ENCODE measurements at places on chromosomes 1 and 21.
A peak's percentile ranks its signal among the peaks of the same experiment; 100 is the strongest.

- DNase-seq: no peak
Measured at GRCh38 chr1:217924924-217925323, 293.8 kb downstream of the SPATA17 start.

DNA sequence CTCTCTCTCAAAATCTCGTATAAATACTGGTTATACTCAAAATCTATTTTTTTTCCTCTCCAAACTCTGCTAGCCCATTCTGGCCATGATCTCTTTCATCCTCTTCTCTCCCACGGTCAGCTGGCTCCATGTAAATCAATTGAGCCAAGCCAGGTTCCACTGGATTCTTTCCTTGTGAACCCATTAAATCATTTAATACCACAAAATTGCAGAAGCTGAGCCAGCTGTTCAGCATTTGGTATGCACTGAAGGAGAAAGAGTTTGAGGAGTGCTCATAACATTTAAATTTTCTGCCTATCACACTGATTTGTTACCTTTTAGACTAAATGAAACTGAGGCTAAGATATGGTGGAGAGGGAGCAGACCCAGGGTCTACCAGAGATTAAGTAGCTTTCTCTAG is 29.1 kb upstream of the TADA1 start:
- no peak for DNase-seq

- no peak for DNase-seq
Measured at GRCh38 chr1:75908717-75909152, 23.5 kb downstream of the ASB17 start.

DNA sequence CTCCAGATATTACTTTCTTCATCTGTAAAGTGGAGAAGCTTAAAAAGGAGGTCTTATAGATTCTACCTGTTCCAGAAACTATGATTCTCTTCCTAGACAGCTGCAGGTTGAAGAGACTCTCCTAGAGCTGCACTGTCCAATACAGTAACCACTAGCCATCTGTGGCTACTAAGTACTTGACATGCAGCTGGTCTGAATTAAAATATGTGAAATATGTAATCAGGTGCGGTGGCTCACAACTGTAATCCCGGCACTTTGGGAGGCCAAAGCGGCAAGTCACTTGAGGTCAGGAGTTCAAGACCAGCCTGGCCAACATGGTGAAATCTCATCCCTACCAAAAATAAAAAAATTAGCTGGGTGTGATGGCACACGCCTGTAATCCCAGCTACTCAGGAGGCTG is 15.8 kb downstream of the APP start:
- no peak for DNase-seq

DNA sequence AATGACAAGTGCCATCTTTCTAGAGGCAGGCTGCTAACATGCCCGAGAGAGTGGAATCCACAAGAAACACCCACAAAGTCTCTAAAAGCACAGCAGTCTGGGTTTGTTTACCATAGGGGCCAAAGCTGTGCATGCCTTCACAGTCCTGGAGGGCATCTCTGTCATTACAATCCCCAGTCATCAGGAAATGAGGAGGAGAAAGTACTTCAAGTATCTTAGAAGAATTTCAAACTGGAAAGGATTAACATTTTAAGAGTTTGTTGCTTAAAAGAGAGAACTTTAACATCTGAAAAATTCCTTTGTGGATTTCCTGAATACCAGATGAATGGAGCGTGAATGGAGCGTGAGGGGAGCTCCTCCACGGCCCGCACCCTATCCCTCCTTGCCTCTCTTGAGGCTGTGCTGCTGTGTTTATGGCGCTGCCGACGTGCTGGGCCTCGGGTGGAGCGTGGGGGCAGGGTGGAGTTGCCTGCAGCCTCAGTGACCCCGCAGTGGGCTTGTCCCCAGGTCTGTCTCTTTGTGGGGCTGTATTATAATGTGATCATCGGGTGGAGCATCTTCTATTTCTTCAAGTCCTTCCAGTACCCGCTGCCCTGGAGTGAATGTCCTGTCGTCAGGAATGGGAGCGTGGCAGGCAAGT is 23.3 kb downstream of the SLC6A17 start:
- no peak for DNase-seq

GRCh38 chr21:37670883-37671282 is 245.4 kb downstream of the KCNJ6 start:
- no peak for DNase-seq

DNA sequence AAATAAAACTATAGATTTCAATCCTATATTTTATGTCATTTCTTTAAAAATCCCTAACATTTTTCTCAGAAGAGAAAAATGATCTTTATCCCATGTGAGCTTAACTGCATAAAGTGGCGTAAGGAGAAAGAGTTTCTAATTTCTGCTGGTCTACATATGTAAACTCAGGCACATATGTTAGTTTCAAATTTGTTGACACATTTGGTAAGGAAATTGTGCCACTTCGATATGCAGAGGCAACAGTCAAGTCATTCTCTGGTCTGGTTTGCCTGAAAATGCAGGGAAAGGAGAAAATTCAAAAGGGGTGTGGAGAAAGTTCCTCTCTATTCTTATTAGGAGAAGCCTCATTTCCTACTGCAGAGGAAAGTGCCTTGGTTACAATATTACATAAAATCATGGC is 11.5 kb downstream of the KCNA3 start:
- DNase-seq: no peak

DNA sequence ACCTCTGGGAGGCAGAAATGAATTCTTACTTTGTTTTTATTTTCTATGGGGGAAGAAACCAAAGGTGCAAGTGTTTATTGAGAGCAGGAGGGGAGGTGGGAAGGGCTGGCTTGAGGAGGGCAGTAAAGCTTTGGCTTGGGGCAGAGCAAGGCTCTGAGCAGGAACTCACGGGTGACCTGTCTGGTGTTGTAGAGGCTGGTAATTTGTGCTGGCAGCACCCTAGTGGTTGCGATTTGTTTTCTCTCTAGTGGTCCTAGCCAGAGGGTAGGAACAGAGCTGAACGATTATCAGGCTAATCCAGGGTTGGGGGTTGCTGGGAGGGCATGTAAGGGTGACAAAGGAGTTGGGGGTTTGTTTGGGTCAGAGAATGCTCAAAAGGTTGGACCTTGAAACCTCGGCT is 16.6 kb downstream of the TMCC2 start:
- DNase-seq: no peak

DNA sequence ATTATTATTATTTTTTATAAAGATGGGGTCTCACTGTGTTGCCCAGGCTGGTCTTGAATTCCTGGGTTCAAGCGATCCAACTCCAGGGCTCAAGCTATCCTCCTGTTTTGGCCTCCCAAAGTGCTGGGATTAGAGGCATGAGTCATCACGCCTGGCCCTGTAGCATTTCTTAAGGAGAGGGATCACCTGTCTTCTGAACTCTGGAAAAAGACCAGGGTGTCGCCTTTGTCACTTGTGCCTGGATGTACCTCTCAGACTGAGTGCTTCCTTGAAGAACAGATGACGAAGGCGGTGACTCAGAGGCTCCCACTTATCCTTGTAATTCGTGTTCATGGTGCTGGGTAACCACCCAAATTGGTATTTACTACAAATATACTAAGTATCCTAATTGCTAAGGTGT is 2.4 kb upstream of the CGN start:
- no peak for DNase-seq

DNA sequence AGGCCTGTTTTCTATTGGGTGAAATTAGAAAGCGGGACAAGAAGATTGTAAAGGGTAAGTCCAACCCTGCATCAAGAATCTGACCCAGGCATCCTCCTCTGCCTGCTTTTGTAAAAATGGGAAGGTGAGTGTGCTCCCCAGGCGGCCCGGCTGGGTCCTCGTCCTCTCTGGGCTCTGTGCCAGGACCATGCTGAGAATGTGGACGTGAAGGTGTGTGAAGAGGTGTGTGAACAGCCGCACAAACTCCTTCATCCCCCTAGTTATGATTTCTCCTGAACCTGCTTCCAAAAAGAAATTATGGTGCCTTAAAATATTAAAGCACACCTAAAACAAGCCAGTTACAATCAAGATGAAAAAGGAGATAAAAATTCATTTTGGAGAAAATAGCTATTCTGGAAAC is 185.7 kb downstream of the IGSF21 start:
- no peak for DNase-seq

- no peak for DNase-seq
Measured at GRCh38 chr1:221736714-221737113, 5.2 kb downstream of the DUSP10 start.

- DNase-seq: no peak
Measured at GRCh38 chr1:2085080-2085479, 34.9 kb downstream of the PRKCZ start.

GRCh38 chr1:205353612-205354011 is 3.1 kb downstream of the KLHDC8A start:
- DNase-seq: no peak

- DNase-seq: no peak
Measured at GRCh38 chr1:40133839-40134238, 27.3 kb upstream of the RLF start.

GRCh38 chr1:17893891-17894631 is 138.9 kb downstream of the ACTL8 start:
- no peak for DNase-seq

GRCh38 chr21:46068516-46069079 is 29.3 kb upstream of the COL6A2 start:
- no peak for DNase-seq

DNA sequence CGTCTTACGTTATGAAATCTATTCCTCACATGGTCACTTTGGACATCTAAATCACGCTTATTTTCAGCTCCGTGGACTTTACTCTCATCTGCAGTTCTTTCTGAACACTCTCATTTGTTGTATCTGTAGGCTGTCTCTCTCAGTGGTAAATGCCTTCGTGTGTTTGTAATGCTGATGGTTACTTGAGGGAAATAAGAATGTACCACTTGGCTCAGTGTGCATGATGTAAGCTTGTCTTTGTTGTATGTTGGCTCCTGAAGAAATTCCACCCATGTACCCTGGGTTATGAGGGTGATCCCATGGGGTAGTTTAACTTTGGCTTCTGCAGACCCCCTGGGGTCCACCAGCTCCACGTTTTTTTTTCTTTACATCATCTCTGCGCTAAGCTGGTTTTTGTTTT is 378.4 kb downstream of the SETD4 start:
- no peak for DNase-seq

- no peak for DNase-seq
Measured at GRCh38 chr1:201682964-201683363, 144.0 kb downstream of the NAV1 start.

DNA sequence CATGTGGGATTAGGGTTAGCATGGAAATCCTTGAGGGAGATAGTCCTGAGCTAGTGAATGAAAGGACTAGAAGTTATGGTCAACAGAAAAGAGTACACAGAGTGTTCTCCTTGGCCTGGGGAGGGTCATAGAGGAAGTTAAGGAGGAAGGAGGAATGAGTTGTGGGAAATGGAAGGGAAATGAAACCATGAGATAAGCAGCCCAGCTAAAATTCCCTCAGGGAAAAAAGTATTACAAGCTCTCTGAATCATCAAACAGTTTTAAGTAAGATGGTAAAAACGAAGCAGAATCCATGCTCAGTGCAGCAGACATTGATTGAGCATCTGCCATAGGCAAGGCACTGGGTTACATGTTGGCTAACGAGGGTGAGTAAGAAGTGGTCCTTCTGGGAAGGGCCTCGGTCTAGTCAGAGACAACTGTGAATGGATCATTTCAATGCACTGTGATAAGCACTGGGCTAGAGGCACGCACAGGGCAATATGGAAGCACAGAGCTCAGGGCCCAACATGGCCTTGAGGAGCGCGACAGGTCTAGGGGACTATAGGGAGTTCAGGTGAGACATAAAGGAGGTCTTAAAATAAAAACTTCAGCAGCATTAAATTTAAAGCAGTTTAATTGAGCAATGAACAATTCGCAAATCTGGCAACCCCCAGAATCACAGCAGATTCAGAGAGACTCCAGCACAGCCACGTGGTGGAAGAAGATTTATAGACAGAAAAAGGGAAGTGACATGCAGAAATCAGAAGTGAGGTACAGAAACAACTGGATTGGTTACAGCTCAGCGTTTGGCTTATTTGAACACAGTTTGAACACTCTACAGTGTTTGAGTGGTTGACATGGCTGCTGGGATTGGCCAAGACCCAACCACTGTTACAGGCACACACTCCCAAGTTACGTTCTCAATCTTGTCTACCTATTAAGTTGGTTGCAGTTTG is 219.5 kb downstream of the HLX start:
- no peak for DNase-seq

DNA sequence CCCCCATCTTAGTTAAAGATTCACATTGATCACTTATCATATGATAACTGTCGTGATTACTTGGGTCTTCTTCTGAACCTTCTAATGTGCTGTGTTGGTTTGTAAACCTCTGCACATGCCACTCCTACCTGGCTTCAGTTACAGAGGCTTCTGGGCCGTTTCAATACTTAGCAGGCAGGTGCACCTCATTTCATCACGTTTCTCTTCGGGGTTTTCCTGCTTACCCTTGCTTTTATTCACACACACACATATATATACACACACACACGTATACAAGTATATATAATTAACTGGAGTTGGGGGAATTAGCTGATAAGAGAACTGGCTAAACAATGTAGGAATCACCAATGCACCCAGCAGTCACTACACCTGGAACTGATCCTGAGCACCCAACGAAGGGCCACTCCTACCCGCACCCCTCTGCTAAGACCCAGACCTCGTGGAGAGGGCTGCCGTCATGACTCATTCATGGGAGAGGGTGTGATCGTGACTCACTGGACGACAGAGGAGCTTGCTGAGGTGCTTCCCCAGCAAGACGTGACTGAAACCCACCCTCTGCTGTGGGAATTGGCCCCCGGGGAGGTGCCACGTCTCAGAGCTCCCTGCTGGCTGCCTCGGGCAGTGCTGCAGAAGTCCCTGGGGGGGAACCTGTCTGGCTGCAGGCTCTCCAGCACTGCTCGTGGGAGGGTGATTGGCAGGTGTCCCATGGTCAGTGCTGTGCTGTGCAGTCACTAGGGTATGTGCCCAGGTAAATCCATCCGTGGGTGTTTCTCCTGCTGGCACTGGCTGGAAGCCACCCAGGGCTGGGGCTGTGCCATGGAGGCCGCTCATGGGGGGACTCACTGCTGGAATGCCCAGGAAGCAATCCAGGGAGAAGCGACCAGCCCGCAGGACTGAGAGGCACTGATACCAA is 166.6 kb downstream of the DYRK1A start:
- peak; percentile 6 for DNase-seq

DNA sequence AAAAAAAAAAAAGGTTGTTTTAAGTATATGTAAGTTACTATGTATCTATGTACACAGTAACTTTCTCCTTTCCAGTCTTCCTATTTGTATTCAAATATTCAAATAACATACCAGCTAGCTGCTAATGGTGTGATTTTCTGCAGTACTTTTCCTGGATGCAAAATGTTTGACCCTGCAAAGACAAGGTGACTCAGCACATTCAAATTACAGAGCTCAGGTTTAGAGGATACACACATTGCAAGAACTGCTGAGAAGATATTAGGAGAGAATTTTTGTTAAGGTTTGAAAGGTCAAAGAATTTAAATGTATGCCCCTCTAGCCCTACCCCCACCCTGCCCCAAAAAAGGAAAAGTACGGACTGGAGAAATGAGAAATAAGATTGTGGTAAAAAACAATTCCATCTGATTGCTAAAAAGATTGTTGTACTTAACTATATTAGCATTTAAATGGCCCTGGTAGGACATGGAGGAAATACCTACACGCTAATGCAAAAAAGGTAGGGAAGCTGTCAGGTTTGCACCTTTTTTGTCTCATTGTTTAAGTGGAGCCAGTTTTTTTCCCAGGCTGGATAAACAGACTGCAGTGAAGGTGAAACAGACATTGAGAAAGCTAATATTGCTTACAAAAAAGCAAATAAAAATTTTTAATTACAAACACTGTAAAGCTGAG is 45.6 kb downstream of the ZNF281 start:
- no peak for DNase-seq

GRCh38 chr1:80639777-80640533 is 1160.8 kb upstream of the ADGRL2 start:
- DNase-seq: no peak
